ENCODE measurements at places on chromosomes 3 and 15. TPM values are rescaled to one million over a fixed set of nuclear protein-coding genes. Genes with fewer than 3 reads are reported as not detected.

GRCh38 chr3:162780313-162780712 is 1283.7 kb downstream of the OTOL1 start:
- no peak for DNase-seq
- no peaks in the 10 kb centered on the region for H3K4me1 ChIP-seq
- no peaks in the 10 kb centered on the region for H3K27me3 ChIP-seq

Gene ABCC5
- polyA plus RNA-seq = 8.3 TPM

Gene IL1RAP
- 5.8 TPM for polyA plus RNA-seq

Gene DGKG
- 0.44 TPM for polyA plus RNA-seq

Gene SPESP1
- not detected for polyA plus RNA-seq

Gene PATL2
- polyA plus RNA-seq = 27.5 TPM

Gene USP19
- 21.9 TPM for polyA plus RNA-seq

DNA sequence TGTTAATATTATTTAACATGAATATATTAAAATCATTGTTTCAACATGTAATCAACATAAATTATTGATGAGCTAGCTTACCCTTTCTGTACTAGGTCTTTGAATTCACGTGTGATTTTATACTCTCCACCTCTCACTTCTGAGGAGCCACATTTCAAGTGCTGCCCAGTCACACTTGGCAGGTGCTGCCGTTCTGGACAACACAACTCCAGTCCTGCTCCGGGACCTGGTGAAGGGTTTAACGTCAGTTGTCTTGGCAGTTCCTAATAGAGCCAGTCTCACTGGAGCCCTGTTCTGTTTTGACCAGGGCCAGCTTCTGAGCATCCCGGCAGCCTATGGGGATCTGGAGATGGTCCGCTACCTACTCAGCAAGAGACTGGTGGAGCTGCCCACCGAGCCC is 64.1 kb downstream of the LRRK1 start:
- H3K4me3 ChIP-seq = no peak overlapping the region
- no peaks in the 10 kb centered on the region for H3K27me3 ChIP-seq
- H3K27ac ChIP-seq = no peak overlapping the region
- no peak for DNase-seq
- peaks cover 11% of the 10 kb centered on the region for H3K36me3 ChIP-seq

DNA sequence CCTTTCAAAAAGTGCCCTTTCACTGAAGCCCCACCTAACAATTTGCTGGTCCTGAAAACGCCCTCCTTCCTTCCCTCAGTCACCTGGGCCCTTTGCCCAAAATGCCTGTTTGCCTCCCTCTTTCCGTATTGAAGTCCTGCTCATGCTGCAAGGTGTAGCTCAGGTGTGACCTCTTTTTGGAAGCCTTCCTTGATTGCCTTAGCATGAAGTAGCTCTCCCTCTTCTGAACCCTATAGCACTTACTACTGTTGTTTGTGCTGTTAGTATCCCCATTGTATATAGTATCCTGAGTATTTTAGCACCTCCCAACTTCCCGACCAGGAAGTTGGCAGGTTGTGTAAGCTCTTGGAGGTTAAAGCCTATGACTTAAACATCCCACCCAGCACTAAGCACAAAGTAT is 1.7 kb downstream of the PLS1 start:
- no peak overlapping the region for H3K4me3 ChIP-seq
- no peak overlapping the region for H3K27ac ChIP-seq
- DNase-seq = no peak
- H3K27me3 ChIP-seq = peaks cover 16% of the 10 kb centered on the region
- no peaks in the 10 kb centered on the region for H3K36me3 ChIP-seq

DNA sequence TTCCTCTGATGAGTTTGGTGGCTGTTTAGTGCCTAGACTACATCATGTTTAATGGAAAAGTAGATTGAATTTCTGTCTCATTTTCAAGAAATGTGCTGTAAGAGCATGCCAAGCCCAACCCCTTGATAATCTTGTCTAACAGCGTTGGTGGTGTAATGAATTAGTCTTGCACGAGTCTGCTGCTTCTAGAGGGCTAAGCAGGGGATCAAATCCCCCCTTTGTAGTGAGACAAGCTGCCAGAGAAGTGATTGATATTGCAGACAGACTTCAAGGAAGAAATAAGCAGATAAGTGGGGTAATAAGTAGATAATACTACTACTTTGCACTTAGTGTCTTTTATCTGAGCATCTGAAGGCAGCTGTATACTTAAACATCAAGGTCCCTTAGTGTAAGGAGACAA is 141.4 kb downstream of the TP63 start:
- no peaks in the 10 kb centered on the region for H3K27me3 ChIP-seq
- no peaks in the 10 kb centered on the region for H3K4me1 ChIP-seq
- no peaks in the 10 kb centered on the region for H3K36me3 ChIP-seq
- DNase-seq = no peak
- H3K27ac ChIP-seq = no peak overlapping the region

DNA sequence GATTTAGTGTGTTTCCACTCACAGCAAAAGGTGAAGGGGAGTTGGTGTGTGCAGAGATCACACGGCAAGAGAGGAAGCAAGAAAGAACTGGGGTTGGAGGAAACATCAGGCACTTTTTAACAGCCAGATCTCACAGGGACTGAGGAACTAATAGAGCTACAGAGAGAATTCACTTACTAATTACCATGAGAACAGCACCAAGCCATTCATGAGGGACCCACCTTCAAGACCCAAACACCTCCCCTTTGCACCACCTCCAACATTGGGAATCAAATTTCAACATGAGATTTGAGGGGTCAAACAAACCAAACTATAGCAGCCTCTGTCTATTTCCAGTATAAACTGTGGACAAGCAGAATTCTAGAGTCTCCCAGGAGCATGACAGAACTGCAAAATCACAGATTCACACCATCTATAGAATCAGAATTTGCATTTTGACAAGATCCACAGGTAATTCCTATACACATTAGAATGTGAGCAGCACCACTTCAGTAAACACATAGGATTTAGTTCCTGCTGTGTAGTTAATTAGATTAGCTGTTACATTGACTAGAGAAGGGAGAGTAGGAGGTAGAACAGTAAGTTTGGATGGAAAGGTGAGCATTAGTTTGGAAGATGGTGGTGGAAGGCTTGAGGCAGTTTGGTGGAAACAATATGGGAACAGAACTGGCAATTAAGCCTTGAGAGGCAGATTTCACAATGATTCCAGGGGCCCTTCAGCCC is 311.7 kb downstream of the NSUN3 start:
- no peaks in the 10 kb centered on the region for H3K36me3 ChIP-seq
- no peak overlapping the region for H3K27ac ChIP-seq
- no peaks in the 10 kb centered on the region for H3K4me1 ChIP-seq
- no peaks in the 10 kb centered on the region for H3K27me3 ChIP-seq

GRCh38 chr15:69338535-69339213 is 40.0 kb downstream of the PAQR5 start:
- no peak overlapping the region for H3K4me3 ChIP-seq
- H3K27me3 ChIP-seq = peaks cover 4% of the 10 kb centered on the region
- no peaks in the 10 kb centered on the region for H3K4me1 ChIP-seq
- DNase-seq = no peak

Gene CPNE9
- not detected for polyA plus RNA-seq

Gene OR5K2
- not detected for polyA plus RNA-seq

DNA sequence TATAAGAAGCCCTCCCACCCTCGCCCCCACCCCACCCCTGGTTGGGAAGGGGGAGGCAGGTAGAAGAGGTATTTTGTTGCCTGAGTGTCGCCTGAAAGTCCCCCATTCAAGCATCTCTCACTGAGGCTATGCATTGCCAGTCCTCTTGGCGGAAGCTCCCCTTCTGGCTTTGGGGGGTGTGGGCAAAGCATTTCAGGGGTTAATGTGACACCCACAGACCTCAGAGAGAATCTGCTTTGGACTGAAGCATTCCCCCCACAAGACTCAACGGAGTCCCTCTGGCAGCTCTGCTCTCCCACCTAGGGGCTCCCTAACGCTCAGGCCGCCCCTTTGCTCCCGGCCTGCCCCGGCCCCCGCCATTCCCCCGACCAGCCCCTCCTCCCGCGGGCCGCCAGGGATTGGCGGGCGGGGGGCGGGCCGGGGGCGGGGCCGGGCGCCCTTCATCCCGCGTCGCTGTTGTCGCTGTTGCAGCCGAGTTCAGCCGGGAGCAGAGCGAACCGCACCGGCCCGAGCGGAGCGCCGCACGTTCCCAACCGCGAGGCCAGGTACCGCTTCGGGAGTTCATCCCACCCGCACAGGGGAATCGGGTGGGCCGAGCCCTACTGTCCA is at the start of gene SLC38A3:
TSS of gene SLC38A3 (plus strand) at position 468 of the 609 bp plus-strand sequence. CDS start 8,929 bp downstream, outside the sequence.
- H3K4me1 ChIP-seq = no peaks in the 10 kb centered on the region
- no peak within 1 kb of the TSS for H3K27ac ChIP-seq
- H3K36me3 ChIP-seq = peaks cover 9% of the 10 kb centered on the region
- DNase-seq = no peak
- peaks cover 32% of the 10 kb centered on the region for H3K27me3 ChIP-seq

Gene CELF6
- polyA plus RNA-seq = 0.20 TPM

GRCh38 chr15:52042051-52042851 is 23.2 kb downstream of the MAPK6 start:
- H3K36me3 ChIP-seq = no peaks in the 10 kb centered on the region
- no peaks in the 10 kb centered on the region for H3K27me3 ChIP-seq
- no peak overlapping the region for H3K27ac ChIP-seq

- H3K36me3 ChIP-seq = peaks cover 14% of the 10 kb centered on the region
- peak overlapping the region; percentile 83 for H3K27ac ChIP-seq
- no peaks in the 10 kb centered on the region for H3K27me3 ChIP-seq
- H3K4me3 ChIP-seq = peak overlapping the region; percentile 68
Observed at GRCh38 chr3:27479806-27480543, 4.2 kb downstream of the SLC4A7 start.

DNA sequence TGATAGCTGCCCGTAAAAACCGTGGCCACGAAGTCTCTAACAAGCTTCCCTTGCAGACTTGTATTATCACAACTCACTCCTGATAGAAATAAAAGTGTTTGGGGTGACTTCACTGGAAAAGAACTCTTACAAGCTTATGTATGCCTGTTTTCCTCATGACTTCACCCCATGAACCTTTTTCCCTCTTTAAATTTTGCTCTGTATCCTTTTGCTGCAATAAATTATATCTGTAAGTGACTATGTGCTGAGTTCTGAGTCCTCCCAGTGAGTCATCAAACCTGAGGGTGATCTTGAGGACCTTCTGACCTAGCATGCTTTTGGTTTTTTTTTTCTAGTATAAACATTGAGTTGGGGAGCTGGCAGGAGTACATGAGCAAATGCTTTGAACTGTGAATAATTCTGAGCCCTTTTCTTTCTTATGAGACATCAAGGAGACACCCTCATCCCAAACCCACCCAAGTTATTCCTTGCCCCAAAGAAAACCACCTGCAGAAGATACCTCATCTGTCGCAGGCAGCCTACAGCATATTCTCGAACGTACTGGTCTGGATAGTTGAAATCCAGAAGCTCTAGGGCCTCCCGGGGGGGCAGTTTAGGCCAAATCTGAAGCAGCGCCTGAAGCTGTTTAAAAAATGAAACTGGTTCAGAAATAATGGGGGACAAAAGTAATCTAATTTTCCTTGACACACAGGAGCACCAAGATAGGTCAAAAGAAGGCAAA is 85.9 kb downstream of the FAIM start:
- no peak for DNase-seq
- H3K27me3 ChIP-seq = no peaks in the 10 kb centered on the region
- peak overlapping the region; percentile 18 for H3K27ac ChIP-seq

Gene RBM15B
- polyA plus RNA-seq = 18.7 TPM

DNA sequence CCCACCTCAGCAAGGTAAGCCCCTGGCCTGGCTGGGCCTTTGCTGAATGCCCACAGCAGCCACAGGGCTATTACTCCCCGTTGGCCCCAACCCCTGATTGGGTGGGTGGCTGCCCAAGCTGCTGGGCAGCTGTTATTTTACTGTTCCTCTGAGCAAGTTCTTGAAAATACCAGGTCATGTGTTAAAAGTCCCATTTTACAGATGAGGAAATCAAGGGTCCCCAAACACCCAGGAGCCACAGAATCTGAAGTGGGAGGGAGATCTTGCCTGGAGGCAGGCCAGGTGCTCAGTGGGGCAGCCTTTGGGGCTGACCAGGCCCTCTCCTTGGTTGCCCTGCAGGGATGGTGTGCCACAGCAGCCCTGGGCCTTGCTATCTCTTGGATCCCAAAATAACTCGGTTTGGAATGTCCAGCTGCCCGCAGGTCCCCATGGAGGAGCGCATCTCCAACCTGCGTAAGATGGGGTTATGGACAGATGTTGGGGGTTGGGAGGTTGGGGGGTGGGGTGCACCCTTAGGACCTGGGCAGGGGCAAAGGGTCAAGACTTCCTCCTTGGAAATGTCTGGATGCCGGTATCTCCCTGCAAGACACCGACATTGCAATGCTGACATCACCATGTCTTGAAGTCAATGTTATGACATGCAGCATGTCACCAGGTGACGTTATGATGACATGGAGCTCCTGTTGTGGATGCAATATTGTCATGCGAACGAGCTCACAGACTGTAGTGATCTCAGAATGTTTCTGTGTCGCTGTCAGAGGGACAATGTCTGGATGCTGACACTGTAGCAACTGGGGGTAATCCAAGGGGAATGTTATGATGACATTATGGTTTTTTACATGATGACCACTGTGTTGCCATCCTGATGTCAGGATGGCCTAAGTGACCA is 13.3 kb upstream of the CSPG4 start:
- peaks cover 7% of the 10 kb centered on the region for H3K27me3 ChIP-seq
- no peaks in the 10 kb centered on the region for H3K36me3 ChIP-seq
- H3K4me3 ChIP-seq = no peak overlapping the region
- DNase-seq = no peak
- no peak overlapping the region for H3K27ac ChIP-seq

Gene PCSK6
- 0.96 TPM for polyA plus RNA-seq

Gene DPPA4
- polyA plus RNA-seq = 3.7 TPM

DNA sequence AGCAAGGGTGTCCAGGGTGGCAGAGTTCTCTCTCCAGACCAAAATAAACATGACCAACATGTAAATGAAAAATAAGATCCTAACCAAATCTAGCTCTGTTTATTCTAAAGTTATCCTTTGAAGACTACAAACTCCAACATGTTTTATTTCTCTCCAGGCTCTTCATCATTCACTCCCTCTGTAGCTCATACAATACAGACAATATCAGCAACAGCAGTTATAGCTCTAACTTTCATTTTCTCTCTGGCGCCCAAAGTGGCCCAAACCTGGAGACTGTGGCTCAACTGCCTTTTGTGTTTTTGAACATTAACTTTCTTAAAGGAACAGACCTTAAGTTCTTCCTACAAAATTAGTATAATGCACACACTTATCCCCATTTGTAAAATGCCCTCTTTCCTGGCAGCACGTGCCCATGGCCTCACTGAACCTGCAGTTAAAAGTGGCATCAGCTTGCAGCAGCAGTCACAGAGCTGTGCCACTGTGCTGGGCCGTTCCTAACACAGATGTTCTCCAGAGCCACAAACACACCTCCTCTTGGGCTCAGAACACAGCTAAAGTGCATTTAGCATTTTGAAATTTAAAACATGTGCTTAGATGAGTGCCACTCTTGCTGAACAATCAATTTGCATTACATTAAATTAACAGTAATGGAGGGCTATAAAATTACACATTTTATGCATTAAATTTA is 91.9 kb downstream of the RORA start:
- DNase-seq = no peak
- no peaks in the 10 kb centered on the region for H3K36me3 ChIP-seq
- H3K27me3 ChIP-seq = peaks cover 9% of the 10 kb centered on the region
- no peak overlapping the region for H3K27ac ChIP-seq
- H3K4me3 ChIP-seq = no peak overlapping the region

Gene UNC13C
- not detected for polyA plus RNA-seq

Gene CCDC39
- not detected for polyA plus RNA-seq

Gene GOLGA8Q
- not detected for polyA plus RNA-seq

GRCh38 chr3:159884661-159885402 is 103.8 kb upstream of the IL12A start:
- H3K36me3 ChIP-seq = no peaks in the 10 kb centered on the region
- H3K4me3 ChIP-seq = no peak overlapping the region
- DNase-seq = peak; percentile 25
- H3K27me3 ChIP-seq = no peaks in the 10 kb centered on the region
- H3K27ac ChIP-seq = no peak overlapping the region
- no peaks in the 10 kb centered on the region for H3K4me1 ChIP-seq

Gene LRRC49
- polyA plus RNA-seq = not detected

Gene MED12L
- polyA plus RNA-seq = not detected

Gene ISY1
- 94.1 TPM for polyA plus RNA-seq

Gene CCR3
- polyA plus RNA-seq = not detected

Gene WHAMM
- polyA plus RNA-seq = 4.8 TPM

Gene TF
- polyA plus RNA-seq = 0.24 TPM

Gene RARB
- not detected for polyA plus RNA-seq
